GM10248 (cell line): ENCODE measurements at places on chromosomes 11 and 22.

- DNase-seq = no peak
Observed at GRCh38 chr11:67613313-67613959, 6.7 kb downstream of the NDUFV1 start.

DNA sequence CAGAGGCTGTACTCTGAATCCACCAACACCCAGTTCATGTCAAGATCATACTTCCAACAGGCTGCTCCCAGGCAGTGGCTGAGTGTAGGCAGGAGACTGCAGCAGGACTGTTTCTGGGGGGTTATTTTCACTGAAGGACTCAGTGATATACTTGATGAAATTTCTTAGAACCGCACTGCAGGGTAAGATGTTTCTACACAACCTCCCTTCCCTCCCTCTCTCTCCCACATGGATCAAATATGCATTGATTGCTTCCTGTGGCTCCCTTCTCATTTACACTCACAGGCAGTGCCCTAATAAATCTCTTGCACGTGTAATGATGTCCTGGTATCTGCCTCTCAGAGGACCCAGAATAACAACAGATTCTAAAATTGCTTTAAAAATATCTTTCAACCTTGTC lies 251.3 kb upstream of the CCDC179 start:
- DNase-seq = no peak

DNA sequence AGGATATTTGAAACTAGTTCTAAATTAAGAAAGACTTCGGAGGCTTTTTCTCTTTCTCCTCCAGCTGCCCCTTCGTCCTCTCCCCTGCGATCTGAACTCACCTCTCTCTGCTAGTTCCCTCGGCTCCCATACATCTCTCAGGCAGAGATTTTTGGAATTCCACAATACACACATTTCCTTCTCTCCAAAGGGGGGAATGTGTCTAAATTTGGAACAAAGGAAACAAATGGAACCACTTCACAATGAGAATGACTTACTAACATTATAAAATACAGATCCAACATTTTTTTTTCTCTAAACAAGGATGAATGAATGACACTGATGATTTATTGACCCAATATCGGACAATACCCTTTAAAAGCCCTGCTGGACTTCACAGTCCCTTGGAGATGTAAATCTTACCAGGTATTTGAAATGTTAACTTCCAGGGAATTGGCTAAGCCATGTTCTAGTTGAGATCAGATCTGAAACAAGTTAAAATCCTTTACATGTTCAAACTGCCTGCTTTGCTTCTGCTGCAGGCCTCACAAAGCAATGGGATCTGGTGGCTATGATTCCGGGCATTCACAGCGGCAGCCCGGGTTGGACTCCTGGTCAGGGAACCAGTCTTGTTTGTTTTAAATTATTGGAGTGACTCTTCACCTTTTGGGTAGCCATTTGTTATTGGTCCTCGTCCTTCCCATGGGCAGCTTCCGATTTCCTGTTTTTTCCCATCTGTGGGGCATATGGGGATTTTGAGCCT lies 20.5 kb upstream of the GSTP1 start:
- no peak for DNase-seq

- DNase-seq = no peak
Observed at GRCh38 chr22:17422736-17423343, 53.6 kb downstream of the CECR2 start.

GRCh38 chr22:48694296-48694883 lies 1133.3 kb downstream of the BRD1 start:
- DNase-seq = no peak

DNA sequence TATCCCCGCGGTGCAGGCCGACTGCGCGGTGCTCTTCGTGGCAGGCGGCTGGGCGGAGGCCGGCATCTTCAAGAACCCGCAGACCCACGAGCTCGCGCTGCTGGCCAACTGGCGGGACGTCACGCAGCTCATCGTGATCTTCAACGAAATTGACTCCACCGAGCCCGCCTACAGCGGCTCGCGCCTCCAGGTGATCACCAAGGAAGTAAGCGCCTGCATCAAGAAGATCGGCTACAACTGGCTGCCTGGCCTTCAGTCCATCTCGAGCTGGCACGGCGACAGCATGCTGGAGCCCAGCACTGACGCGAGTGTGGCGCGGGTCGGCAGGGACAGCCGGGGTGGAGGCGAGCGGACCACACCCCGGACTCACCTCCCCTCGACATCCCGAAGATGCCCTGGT lies 53.9 kb upstream of the MTNR1B start:
- DNase-seq = no peak

GRCh38 chr11:16155448-16155847 lies 200.9 kb downstream of the SOX6 start:
- no peak for DNase-seq
